ENCODE measurements at places on chromosomes 16 and 17.

DNA sequence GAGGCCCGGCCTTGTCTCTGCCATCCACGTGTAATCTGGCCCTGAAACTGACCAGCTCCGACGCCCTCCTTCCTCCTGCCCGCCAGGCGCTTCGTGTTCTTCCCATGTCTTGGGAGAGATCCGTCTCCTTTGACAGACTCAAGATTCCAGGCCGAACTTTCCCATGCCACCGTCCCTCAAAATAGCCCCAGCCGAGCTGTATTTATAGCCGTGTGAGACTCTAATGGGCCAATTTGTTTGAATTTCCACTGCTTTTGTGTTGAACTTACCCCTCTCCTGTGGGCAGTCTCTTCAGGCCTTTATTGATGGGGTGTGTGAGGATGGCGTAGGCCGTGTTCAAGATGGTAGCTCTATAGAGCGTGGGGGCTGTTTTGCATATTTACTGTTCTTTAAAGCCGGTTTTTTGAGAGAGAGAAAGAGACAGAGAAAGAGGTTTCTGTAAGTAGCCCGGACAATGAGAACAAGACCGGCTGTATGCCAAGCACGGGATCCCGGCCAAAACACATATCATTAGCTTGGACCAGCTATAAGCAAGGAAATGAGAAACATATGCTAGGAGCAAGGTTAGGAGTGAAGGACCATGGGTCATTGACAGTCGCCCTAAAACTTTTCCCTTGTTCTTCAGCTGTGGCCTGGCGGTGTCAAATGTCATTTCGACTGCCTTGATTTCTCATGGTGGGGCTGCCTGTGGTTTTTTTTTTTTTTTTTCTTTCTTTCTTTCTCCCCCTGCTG is 124.5 kb upstream of the ZFHX3 start:
- DNase-seq = no peak

DNA sequence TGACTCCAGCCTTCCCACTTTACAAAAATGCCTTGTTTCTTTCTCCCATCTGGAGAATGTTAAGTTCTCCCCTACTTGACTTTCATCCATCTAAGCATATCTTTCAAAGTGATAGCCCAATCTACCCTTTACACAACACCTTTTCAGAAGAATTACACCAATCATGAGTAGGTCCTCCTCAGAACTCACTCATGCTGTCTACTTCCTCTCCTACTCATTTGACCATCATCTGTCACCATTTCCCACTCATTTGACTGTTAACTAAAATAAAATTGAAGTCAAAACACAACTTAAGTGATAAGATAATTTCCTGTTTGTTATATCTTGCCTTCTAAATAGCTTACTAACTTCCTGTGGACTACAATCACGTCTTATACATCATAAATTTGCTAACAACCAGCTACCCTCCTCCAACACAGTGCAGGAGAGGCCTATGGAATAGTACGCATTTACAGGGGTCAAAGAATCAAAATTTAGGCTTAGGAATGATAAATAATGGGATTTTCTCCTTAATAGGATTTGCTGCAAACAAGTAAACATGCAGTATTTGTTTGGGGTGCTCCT is 16.1 kb downstream of the KCNJ16 start:
- no peak for DNase-seq

DNA sequence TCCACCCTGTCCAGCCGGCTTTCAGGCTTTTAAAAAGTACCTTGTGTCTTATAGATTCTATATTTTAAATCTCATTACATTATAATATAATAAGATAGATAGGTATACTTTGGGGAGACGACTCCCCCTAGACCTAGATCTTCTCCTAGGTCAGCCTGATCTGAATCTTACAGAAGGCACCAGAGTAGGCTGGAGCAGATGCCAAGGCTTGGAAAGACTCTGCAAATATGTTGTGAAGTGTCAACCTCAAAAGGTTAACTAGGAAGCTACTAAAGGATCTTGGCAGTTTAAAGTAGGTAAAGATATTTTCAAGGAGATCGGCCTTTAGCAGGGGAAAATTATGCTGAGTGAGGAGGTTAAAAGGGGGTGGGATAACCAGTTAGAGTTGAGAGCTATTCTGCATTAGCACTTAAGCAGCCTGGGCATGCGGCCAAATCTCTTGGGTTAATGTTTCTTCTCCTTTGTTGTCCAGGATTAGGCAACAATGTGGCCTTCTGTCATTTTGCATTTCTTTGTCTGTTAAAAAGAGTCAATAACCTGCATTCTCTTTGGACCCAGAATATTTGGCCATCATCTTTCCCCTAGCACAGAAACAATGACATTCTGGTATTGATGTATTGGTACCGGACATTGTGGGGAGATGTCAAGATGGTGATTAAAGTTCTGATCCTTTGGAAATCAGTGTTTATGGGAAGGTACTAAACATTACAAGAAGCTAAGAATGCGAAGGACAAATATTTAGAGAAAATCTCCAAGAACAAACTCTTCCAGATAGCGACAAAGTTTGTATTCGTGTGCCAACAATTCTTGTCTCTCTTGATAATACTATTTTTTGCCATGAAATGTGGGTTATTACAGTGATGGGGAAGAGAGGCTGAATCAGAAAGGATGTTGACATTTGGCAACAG is 51.2 kb upstream of the DHX40 start:
- no peak for DNase-seq

GRCh38 chr16:68387301-68387700 is 61.0 kb downstream of the SMPD3 start:
- no peak for DNase-seq

DNA sequence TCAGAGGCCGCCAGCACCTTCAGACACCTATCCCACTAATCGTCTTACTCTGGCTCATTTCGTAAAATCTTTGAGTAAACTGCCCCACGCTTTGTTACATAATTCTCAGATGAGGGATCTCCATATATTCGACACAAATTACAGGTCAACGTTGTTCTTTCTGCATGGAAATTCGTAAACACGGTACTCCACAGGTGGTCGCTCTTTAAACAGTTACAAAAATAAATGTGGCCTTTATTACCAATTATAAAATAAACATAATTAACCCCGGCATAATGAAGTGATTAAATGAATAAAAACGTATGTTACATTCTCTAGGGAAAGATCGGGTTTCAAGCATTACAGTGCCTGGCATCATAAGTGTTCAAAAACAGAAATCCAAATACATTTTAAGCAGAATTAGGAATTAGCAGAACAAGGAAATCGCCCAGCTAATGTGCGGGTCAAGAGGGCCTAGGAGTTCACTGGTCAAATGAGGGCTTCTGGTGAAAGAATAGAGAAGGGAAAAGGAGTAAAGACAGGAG is 943 bp upstream of the PIP4K2B start:
- no peak for DNase-seq

Measured in activated CD8-positive, alpha-beta memory T cell treated with anti-CD3 and anti-CD28 coated beads for 48 hours (primary cell).